ENCODE measurements at places on chromosomes 1 and 21.

DNA sequence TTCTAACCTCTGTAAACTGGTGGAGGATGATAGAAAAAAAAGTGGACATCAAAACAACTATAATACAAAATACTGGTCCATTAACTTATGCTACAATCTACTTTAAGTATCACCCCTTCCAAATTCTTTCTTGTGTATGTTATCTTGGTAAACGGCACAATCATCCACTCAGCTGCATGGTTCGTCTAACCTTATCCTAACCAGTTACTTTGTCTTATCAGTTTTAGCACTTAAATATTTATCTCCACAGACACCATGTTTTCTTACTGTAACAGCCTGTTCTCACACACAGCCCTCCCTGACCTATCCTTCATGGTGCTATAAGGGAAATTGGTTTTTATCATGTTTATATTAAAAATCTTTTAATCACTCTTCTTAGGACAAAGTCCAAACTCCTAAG lies 157.2 kb downstream of the PTGER3 start:
- no peak for DNase-seq

- no peak for DNase-seq
These were observed 2.4 kb downstream of the ICMT start for GRCh38 chr1:6233376-6233775.

DNA sequence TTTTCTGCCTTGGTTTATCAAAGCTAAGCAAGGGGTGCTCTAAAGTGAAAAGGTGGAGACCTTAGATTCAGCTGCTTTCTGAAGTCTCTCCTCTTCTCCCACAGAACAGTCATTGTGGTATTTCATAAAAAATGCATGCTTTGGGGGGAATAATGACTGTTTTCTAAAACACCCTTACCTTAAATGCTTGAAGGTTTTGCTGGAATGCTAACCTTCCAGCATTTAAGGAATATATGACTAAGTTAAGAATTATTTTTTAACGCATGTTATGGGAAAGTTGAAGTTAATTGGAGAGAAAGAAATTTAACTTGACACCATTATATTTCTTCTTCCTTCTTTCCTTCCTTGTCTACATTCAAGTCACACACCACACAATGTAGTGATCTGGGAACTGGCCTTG lies 162.5 kb downstream of the ROR1 start:
- DNase-seq: no peak

DNA sequence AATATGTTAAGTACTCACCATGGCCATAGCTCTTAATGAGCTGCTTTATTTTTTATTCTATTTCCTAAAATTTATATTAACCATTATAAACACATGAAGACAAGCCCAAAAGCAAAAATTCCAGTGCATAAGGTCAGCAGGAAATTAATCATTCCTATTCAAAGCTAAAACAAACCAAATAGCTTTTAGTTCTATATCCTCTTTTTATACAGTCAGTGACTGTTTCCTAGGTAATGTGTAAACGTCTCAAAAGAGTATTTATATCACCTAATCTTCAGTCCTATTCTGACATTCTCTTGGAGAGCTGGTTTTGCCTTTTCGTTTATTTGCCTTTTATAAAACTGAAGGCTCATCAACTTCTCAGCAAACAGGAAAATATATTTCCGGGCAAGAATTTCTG lies 4.2 kb downstream of the GOLPH3L start:
- DNase-seq: no peak

DNA sequence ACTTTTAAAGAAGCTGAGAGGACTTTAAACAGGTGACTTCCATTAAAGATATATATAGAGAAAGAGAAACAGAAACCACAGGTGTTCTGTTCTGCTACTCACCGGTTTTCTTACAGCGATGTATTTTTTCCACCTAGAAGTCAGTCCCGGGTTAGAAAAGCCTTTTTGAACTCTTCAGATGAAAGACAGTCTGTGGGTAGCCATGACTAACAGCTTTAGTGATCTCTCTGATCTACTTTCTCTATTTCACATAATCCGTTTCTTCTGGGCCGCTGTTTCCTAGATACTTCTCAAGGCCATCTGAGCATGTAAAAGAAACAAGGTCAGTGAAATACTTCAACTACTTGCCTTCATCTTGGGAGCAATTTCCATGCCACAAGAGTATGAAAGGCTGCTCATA lies 25.1 kb downstream of the WDR64 start:
- DNase-seq: no peak

- no peak for DNase-seq
These were observed 43.2 kb upstream of the RUNX3 start for GRCh38 chr1:24973315-24973714.

DNA sequence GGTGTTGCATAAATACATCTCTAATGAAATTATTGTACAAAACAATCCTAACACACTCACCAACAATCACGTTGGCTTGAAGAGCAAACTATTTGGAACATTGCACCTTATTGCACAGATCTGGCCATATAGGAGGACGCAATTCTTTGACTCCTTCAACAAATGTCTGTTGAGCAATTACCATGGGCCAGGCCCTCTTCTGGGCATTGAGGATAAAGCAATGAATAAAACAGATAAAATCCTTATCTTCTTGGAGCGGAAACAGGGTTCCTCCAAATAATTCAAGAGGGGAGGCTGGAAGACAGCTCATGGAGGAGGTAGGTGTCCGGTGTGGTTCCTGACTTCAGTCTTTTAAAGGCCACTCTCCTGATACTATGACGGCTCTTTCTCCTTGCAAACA lies 43.3 kb downstream of the PAX7 start:
- no peak for DNase-seq

DNA sequence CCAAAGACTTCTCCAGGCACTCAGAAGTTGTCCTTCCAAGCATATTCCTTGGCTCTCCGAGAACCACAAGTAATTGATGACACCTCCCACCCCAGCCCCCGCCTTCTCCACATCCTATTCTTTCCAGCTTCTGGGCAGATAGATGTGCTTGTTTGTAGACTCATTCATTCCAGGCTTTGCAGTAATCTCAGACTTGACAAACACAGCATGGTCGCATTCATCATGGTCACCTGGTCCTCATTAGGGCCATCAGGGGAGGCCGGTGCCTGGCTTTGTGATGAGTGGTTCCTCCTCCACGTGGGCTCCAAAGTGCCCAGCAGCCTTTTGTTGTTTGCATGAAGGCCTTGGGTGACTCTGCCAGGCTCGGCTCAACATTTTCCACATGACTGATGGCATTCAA lies 28.5 kb upstream of the KCNE2 start:
- no peak for DNase-seq

- no peak for DNase-seq
These were observed 4.9 kb downstream of the C1orf198 start for GRCh38 chr1:230863449-230863848.

GRCh38 chr1:5933050-5933449 lies 59.2 kb downstream of the NPHP4 start:
- no peak for DNase-seq

DNA sequence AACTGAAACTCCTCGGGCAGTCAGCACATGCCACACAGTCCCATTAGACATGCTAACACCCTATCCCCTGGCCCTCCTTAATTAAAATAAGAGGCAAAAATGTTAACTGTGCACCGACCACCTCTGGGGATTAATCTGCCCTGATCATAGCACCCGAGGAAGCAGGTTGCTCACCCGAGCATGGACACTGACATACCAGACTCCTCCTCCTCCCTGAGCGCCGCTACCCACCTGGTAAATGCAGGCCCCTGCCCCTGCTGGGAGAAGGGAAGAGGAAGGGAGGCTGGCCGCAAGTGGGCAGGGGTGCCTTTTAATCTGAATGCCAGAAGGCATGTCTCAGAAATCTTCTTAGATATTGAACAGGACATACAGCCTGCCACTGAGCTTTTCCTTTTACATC lies 360.9 kb downstream of the RRAGC start:
- DNase-seq: no peak

GRCh38 chr1:21027805-21028204 lies 148.9 kb downstream of the EIF4G3 start:
- DNase-seq: no peak

GRCh38 chr1:229941831-229942230 lies 125.2 kb upstream of the GALNT2 start:
- DNase-seq: no peak

DNA sequence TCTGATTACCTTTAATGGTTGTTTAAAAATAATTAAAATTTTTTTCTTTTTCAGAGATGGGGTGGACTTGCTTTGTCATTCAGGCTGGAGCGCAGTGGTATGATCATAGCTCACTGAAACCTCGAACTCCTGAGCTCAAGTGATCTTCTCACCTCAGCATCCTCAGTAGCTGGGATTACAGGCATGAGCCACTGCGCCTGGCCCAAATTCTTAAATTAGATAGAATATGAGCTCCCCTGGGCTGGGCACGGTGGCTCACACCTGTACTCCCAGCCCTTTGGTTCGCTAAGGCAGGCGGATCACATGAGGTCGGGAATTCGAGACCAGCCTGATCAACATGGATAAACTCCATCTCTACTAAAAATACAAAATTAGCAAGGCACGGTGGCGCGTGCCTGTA lies 17.0 kb downstream of the CERS2 start:
- no peak for DNase-seq

DNA sequence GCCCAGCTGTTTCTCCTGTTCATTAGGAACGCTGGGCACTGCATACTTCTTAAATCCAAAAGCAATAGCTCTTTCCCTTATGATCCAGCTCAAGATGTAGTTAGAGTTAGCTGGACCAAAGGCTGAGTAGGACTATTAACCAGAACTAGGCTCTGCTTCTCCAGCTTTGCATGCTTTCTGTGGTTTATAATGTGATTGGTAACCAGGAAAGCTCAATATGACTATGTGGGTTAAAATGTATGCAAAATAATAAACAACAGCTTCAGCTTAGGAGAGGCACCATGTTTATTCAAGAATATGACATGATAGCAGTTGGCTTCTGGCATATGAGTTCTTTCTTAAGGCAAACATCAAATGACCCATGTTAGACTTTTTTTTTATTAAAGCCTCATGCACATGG lies 73.8 kb downstream of the LYPLAL1 start:
- no peak for DNase-seq

- DNase-seq: no peak
These were observed 93.0 kb upstream of the TENT5C start for GRCh38 chr1:117512728-117513321.

Measured in HCT116 (cell line).